ENCODE measurements at places on chromosomes 1 and 21.

DNA sequence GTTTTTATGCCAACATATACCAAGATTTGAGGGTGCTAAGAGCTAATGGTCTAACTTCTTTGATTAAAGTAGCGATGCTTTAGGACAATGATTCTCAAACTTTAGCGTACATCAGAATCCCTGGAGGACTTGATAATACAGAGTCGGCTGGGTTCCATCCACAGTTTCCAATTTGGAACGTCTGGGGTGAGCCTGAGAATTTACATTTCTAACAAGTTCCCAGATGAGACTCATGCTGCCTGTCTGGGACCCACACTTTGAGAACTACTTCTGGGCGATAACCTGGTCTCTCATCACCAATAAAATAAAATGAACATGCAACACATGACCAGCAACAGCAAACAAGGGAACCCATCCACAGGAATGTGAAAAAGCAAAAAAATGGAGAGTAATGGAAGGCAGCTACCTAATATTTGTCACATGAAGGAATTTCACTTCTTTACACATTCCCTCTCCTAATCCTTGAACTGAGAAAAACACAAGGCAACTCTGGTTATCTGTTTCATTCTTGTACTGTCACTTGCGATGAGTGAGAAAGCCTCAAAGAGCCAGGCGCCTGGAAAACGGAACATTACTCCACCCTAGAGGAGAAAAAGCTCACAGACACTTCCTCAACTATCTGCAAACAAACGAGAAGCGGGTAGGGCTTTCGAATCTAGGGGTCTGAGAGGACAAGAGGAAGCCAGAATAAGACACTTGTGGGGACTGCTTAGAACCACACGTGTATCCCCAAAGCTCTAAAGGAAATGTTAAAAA lies 14.0 kb downstream of the HSF2BP start:
- DNase-seq: peak; percentile 90

- peak; percentile 55 for DNase-seq
Measured at GRCh38 chr1:37752583-37753471, 12.1 kb downstream of the EPHA10 start.

- no peak for DNase-seq
Measured at GRCh38 chr1:113565621-113566020, 175.3 kb downstream of the MAGI3 start.

- DNase-seq: no peak
Measured at GRCh38 chr1:19154876-19155275, 55.2 kb downstream of the UBR4 start.

DNA sequence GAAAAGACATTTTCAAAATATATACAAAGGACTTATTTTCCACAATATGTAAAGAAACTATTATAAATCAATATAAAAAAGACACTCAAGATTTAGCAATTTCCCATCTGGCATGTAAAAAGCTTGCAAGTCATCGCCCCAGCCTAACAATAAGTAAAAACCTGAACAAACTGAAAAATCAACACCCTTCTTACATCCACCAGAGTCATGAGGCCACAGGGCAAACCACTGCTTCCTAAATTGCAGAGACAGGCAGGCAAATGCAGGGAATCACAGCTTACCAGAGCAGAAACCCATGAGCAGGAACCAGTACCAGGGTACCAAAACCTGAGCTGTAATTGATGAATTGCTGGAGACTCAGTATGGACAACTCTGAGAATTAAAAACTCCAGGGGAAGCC lies 16.7 kb upstream of the WNT2B start:
- DNase-seq: no peak

- no peak for DNase-seq
Measured at GRCh38 chr1:108072212-108072611, 107.2 kb upstream of the VAV3 start.

DNA sequence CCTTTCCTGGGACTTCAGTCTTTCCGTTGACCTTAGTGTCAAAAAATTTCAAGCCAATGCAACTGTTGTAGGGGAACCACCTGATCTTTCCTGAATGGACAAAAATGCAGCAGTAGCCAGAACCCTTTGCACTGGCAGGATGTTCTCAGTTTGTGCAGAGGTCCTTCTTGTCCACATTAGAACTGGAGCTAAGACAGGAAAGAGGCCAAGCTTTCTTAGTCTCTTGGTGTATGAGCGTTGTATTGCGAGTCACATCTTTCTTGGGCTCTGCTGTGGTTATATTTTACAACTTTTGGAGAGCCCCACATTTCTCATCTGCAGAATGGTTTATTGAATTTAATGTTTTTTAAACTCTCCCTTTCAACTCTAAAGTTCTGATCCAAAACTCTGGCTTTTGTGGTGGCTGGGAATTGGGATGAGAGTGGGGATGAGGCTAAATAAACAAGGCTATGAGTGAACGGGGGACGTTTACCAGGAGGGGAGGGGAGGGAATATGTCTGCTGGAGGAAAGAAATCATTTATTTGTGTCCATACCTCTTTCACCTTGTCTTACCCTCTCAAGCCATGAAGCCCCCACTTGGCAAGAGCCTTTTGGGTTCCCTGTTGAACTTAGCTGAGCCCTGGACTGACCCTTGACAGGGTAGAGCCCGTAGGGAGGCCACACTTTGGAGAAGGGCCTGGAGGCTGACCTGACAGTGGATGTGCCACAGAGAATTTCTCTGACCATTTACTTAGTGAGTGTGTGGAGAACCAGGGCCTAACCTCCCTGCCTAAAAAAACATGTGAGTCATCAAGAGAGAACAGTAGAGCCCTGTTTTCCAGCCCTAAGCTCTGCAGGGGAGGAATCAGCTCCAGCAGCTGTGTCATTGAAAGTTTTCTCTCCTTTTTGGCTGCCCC lies 586 bp downstream of the CHI3L2 start:
- DNase-seq: no peak

DNA sequence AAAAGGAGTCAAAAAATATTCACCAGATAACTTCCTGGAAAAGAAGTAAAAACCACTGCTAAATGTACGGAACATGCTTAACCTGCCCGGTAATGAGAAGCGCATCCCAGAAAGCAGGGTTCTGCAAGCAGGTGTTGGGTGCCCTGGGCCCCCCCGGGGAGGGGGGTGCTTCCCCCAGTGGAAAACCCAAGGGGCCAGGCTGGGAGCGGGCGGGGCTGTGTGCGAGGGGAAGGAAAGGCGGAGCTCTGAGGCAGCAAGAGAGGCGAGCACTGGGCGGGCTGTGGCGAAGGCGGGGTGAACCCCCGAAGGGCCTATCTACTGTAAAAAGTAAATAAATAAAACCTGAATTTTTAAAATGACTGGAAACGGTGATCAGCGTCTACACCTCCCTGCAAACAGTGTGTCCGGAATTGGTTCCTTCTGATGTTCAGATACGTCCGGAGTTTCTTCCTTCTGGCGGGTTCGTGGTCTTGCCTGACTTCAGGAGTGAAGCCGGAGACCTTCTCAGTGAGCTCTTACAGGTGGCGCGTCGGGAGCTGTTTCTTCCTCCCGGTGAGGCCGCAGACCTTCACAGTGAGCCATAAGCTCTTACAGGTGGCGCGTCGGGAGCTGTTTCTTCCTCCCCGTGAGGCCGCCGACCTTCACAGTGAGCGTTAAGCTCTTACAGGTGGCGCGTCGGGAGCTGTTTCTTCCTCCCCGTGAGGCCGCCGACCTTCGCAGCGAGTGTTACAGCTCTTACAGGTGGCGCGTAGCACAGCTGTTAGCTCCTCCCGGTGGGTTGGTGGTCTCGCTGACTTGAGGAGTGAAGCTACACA lies 13.4 kb downstream of the FTCD start:
- no peak for DNase-seq

- DNase-seq: peak; percentile 76
Measured at GRCh38 chr1:241611063-241611462, 29.1 kb downstream of the CHML start.

GRCh38 chr1:230186003-230186863 lies 119.2 kb downstream of the GALNT2 start:
- DNase-seq: no peak

DNA sequence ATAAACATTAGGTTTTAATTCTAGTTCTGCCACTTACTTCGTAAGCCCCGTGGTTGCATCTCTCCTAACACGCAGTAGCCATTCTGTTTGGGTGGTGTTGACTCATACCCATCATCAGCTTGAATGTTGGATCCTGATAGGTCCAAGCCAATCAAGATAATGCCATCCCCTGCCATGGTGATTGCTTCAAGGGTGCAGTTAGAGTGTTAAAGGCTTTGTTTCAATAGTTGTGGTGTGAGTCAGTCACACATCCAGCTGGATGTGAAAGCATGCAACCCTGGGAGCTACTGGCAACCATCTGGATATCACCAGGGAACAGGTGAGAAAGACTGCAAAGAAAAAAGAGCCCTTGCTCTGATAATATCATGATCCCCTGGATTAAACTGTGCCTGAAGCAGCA lies 69.1 kb downstream of the OMA1 start:
- no peak for DNase-seq

DNA sequence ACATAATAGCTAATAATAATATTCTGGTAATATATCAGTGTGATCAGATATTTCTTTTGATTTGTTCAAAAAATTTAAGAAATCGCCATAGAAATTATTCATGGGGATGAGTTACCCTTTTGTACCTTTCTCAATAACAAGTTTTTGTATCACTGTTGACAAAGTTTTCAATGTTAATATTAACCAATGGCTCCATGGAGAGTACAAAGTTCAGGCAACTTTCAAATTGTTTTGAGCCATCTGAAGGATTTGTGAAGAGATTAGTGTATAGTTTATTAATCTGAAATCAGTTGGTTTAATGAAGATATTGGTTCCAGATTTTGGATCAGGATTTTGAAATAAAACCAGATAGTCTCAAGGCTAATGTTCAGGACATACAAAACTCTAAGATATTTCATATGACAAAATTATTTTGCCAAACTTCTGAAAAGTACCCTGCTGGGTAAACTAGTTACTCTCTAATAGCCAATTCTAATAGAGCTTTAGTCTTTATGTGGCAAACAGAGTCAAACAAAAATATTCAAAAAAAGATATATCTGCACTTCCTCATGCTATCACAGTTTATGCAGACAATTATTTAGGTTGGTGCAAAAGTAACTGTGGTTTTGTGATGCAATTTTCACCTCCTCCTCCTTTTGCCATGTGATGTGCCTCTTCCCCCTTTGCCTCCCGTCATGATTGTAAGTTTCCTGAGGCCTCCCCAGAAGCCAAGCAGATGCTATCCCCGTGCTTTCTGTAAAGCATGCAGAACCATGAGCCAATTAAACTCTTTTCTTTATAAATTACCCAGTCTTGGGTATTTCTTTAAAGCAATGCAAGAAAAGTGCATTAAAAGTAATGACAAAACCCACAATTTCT lies 1105.0 kb downstream of the PLA2G4A start:
- no peak for DNase-seq

DNA sequence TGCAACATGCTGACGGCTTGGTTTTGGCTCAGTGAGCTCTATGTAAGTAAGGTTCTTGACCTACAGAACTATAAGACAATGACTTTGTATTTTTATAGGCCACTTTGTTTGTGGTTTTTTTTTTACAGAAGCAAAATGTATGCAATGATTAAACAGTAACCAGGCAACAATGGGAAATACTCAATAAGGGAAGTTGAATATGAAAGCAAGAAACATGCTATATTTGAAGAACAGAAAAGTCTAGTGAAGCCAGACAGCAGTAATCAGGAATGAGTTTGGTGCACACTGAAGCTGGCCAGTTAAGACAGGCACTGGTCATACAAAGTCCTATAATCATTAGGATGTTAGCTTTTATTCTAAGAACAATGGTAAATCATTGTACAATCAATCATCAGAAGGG lies 1926.8 kb downstream of the NCAM2 start:
- DNase-seq: no peak

DNA sequence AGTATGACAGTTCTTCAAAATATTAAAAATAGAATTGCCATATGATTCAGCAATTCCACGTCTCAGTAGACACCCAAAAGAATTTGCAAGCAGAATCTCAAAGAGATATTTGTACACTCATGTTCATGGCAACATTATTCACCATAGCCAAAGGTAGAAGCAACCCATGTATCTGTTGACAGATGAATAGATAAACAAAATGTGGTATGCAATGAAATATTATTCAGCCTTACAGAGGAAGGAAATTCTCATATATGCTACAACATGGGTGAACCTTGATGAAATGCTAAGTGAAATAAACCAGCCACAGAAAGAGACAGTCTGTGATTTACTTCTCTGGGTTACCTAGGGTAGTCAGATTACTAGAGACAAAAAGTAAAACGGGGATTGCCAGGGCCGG lies 47.0 kb downstream of the NAV1 start:
- no peak for DNase-seq
